A549 (cell line): ENCODE measurements at places on chromosomes 3 and 15. TPM values are rescaled to one million over a fixed set of nuclear protein-coding genes. Genes with fewer than 3 reads are reported as not detected.

DNA sequence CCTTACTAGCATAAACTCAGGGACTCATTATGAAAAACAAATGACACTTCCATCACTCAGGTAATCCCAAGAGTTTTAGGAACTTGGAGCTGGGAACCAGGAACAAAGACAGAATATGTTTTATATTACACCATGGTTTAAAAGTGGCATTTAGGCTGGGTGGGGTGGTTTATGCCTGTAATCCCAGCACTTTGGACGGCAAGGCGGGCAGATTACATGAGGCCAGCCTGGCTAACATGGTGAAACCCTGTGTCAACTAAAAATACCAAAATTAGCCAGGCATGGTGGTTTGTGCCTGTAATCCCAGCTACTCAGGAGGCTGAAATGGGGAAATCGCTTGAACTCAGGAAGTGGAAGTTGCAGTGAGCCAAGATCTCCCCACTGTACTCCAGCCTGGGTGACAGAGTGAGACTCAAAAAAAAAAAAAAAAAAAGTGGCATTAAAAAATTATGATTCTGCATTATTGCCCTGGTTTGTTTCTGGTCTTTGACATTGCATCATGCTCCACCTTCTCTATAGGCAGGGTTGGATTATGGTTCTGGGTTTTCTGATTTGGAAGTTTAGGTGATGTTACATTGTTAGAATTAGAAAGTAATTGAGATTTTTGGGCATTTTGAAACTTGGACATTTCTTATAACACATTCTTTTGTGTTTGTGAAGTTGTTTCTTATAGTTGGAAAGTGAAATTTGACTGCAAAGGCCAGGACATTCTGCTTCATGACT lies 19.0 kb downstream of the SQOR start:
- DNase-seq, result no peak

DNA sequence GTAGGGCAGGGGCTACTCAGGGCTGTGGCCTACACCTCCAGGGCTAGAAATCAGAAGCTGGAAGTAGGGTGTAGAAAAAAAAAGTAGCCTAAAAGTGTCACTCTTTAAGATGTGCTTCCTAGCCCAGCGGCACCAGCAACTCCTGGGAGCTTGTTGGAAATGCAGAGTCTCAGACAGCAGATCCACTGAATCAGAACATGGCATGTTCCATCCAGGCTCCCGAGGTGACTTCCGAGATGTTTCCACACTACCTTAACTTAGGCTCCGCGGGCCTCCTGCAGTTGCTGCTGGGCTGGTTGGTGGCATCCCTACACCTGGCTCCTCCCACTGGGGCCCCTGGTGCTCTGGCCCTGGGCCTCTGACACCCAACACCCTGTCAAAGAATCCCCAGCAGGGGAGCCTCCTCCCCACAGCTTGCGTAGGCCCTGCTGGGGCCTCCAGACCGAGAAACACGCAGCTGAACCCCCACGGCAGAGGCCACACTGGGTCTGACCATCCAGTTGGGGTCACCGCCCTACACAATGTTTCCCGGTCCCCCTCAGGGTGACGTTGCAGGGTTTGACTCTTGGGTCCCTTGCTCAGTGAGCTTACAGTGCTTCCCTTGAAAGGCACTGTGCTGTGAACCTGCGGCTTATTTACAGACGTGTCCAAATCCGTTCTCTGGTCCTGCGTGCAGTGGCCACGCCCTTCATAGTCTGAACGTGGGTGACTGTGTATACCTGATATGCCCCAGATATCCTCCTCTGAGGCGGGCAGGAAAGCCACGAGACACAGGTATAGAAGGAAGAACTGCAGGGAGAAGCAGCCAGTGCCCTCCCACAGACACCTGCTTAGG lies 46.5 kb downstream of the FAM174B start:
- no peak for DNase-seq

- DNase-seq, result no peak
These were observed 27.0 kb downstream of the GPR156 start for GRCh38 chr3:120258009-120258408.

DNA sequence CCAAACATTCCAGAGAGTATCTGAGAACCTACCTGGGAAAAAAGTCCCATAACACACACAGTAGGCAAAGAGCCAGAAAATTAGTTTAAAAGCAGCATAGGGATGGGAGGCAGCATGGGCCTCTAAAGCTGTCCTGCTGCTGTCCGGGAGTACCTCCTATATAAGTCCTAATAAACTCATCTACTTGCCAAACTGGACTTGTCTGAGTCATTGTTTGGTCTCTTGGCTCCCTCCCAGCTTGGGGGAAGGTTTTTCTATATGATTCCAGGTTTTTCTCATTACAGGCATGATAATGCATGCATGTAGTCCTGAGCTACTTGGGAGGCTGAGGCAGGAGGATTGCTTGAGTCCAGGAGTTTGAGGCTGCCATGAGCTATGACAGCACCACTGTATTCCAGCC lies 17.5 kb upstream of the HACD2 start:
- peak; percentile 86 for DNase-seq

GRCh38 chr3:123618768-123619484 lies 34.1 kb upstream of the HACD2 start:
- DNase-seq, result no peak

DNA sequence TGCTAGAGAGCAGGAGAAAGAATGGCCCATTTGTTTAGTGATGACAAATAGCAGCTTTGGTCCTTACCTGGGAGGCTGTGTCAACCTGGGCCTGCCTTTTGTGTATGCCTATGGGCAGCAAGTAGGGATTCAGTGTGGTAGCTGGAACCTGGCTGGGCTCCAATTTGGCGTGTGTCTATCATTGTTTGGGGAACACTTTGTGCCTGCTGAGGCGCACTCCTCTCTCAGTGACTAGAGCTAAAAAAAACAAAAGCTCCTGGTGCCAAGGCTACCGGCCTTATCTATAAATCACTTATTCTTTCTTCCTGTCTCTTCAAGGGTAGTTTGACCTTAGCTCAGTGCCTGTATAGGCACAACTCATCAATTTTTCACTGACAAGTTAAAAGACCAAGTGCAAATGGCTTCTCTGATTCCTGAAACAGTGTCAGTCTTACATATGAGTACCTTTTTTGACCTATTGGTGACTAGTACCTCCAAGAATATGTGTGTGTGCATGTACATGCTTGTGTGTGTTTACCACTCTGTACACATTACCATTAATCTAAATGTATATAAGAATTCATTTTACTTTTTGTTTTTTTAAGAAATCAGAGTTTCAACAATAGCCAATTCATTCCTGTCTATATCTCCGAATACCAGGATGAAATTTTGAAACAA lies 54.6 kb downstream of the GMNC start:
- DNase-seq, result no peak

GRCh38 chr3:194314388-194315068 lies 36.6 kb downstream of the CPN2 start:
- no peak for DNase-seq

The RBM15B gene
- polyA plus RNA-seq, result 15.4 to 18.0 TPM (median 17.0 TPM) in 3 replicates

DNA sequence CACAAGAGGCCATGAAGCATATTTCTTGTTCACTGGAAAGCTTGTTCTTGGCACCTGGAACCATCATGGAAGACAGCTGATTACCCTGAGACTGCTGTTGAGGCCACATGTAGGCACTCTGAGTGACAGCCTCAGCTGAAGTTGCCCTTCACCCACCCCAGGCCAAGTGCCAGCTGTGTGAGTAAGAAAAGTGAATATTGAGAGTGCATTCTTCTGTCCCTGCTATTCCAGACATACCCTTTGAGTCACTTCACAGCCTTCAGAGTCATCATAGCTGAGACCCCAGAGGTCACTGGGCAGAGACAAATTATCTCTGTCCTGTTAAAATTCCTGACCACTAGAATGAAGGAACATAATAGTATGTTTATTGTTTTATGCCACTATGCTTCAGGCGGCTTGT lies 79.6 kb downstream of the NFKBIZ start:
- DNase-seq, result peak; percentile 51

DNA sequence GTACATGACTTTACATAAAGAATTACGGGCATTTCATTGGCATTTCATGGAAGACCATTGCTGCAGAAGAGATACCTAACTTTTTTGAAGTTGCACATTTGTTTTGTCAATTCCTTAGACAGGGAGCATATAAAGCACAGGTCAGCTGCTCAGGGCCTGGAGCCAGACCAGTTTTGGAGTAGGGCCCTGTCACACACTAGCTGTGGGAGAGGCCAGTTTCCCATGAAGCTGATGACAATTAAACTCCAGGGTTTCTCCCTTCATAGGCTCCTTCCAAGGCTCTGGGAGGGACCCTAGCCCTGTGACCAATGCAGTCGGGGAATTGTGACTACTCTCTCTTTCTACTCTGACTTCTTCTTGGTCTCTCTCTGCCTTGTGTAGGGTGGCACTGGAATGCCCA lies 107.3 kb upstream of the SELENOK start:
- DNase-seq, result no peak

DNA sequence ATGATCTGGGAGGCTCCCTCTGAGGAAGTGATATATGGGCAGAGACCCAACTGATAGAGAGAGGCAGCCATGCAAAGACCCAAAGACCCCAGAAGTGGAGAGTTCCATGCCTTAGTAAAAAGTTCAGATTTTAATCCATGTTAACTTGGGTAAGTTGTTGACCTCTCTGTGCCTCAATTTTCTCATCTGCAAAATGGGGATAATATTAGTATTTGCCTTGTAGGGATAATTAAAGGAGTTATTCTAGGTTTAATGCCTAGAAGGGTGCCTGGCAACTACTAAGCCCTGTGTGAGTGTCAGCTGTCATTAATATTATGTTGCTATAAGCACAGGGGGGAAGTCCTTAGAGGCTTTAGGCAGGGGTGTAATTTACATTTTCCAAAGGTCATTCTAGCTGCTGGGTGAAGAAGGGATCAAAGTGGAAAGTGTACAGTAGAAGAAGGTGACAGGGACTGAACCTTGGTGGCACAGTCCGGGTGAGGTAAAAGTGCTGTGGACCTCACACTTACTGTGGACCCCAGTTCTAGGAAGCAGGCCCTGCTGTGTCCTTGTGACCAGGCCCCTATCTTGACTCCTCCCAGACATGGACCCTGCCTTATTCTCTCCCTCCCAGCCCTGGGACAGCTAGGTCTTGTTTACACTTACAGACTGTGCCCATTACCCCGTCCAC lies 3.0 kb upstream of the RAD18 start:
- DNase-seq, result no peak

DNA sequence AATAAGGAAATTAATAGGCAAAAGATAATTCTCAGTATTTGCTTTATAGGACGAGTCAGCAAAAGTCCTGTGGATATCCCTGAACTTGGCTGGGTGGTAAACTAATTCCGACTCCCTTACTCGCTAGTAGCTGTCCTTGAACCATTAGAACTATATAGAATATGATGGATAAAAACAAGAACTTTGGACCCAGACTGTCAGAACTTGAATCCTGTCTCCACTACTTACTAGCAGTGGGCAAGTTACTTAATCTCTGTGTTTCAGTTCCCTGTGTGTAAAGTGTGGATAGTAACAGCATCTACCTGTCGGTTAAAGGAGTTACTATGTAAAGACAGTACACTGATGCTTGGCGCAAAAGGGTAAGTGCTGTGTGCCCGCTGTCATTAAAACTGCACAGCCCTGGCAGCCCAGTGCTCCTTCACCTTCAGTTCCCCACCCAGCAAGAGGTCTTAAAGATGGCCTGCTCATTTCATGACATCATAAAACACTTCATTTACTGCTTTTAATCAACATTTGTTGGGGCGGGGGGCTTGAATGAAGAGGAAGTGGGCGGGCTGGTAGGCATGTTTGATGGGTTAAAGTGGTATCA lies 7.3 kb downstream of the TPM1 start:
- DNase-seq, result peak; percentile 53

GRCh38 chr3:17845026-17845812 lies 102.8 kb upstream of the TBC1D5 start:
- DNase-seq, result no peak

DNA sequence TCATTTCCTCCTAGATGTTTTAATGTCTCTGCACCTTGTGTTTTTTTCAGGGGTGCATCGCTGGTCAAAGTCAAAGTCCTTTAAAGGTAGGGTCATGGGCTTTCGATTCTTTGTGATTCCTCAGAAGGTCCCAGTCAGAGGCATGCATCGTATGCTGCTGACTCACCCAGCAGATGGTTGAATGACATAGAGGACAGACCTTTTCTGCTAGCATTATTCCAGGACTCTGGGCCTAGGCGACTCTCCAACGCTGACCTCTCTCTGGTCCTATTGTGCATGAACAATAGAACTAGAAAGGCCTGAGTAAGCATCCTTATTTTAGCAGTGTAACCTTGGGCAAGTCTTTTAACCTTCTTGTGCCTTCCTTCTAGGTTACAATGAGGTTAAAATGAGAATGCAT lies 75.9 kb downstream of the DGKG start:
- DNase-seq, result no peak

DNA sequence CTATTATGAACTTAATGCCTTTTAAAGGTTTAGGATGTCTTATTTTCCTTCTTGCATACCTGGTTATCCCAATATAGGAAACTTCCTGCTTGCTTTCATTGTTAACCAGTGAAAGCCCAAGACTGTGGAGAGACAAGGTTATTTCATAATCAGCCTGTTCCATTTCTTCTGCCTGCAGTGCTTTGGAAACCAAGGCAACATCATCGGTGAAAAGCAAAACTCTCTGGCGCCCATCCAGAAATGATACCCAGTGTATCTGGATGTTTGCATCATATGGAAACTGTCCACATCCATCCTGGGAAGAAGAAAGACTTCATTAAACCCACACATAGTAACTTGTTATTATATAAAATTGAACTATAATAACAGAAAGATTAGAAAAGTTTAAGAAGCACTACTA lies 170.1 kb downstream of the VPS13C start:
- no peak for DNase-seq

DNA sequence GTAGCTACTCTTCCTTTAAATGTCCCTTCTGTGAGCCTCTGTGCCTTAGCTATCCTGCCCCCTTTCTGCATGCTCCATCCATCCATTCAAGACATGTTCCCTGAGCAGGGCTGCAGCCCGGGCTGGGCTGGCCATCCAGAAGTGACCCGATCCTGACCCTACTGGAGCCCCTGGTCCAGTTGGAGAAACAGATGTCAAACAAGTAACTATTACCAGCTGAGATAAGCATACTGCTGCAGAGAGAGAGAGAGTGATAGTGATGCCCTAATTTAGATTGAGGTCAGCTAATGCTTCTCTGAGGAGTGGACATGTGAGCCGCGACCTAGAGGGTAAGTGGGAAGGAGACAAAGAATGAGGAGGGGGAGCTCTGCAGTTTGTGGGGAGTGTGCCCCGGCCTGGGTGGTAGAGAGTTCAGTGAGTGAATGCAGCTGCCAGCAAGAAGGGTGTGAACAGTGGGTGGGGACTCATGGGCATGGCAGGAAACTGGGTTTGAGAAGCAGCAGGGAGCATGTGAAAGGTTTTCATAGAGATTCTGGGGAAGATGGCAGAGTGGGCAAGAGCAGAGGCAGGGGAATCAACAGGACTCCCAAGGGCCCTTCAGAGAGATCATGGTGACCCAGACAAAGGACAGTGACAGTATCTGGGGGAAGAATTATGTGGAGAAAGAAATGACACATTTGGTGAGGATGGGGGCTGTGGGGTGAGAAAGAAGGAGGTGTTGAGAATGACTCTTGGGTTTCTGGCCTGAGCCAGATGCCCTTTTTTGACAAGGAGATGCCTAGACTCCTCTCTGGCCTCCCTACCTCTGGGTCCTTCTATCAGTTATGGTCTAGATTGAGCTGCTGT lies 44.9 kb downstream of the CHCHD6 start:
- DNase-seq, result no peak

DNA sequence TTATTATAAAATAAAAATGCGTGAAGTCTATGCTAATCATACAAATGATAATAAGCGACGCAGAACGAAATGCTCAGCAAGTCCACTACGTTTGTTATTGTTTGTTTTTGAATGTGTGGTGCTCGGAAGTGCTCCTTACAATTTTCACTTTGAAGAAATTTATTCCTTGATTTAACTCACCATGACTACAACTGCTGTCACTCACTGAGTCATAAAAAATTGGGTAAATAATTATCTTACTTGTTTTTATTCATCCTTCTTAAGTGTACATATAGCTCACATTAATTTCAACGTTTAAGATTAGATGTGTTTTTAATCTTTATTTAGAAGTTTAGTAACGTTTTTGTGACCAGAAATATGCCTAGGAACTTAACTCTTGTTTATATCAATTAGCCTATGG lies 66.7 kb upstream of the NANOGP8 start:
- no peak for DNase-seq
